Transverse colon (tissue), 4 donors: ENCODE measurements at places on chromosomes 5 and 9. TPM values are rescaled to one million over a fixed set of nuclear protein-coding genes. Genes with fewer than 3 reads are reported as not detected.

DNA sequence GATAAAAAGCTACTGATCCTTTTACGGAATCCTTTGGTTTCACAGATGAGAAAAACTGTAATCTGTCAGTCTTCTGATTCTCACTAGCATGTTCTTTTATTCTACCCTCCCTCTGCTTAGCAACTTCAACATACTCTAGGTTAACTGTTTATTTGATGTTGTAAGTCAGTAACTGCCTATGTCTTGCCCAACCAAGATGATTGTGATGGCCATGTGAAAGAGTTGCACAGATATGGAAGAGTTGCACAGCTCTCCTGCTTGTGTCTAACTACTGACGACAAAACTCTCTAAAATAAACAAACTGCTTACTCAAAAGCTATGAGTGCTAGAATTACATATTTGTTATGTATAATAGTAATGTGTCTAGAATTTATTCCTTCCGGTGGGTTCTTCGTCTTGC lies 227.3 kb upstream of the DAB2 start:
- H3K27me3 ChIP-seq, result no peaks in the 10 kb centered on the region
- no peak for DNase-seq
- H3K4me1 ChIP-seq, result no peaks in the 10 kb centered on the region
- H3K27ac ChIP-seq, result no peak overlapping the region
- no peak overlapping the region for H3K4me3 ChIP-seq

GRCh38 chr9:123347289-123348060 lies 8.5 kb upstream of the CRB2 start:
- no peaks in the 10 kb centered on the region for H3K36me3 ChIP-seq
- peaks cover 4% of the 10 kb centered on the region for H3K4me1 ChIP-seq
- H3K27ac ChIP-seq, result no peak overlapping the region

- peaks cover 7% of the 10 kb centered on the region for H3K4me1 ChIP-seq
- DNase-seq, result no peak
- no peaks in the 10 kb centered on the region for H3K27me3 ChIP-seq
- H3K27ac ChIP-seq, result no peak overlapping the region
- no peak overlapping the region for H3K4me3 ChIP-seq
Observed at GRCh38 chr5:140328036-140328764, 18.2 kb downstream of the HBEGF start.

GRCh38 chr5:136153581-136154236 lies 21.1 kb downstream of the SMAD5 start:
- H3K27me3 ChIP-seq, result no peaks in the 10 kb centered on the region
- H3K36me3 ChIP-seq, result no peaks in the 10 kb centered on the region
- no peak overlapping the region for H3K4me3 ChIP-seq
- DNase-seq, result no peak
- H3K27ac ChIP-seq, result no peak overlapping the region

DNA sequence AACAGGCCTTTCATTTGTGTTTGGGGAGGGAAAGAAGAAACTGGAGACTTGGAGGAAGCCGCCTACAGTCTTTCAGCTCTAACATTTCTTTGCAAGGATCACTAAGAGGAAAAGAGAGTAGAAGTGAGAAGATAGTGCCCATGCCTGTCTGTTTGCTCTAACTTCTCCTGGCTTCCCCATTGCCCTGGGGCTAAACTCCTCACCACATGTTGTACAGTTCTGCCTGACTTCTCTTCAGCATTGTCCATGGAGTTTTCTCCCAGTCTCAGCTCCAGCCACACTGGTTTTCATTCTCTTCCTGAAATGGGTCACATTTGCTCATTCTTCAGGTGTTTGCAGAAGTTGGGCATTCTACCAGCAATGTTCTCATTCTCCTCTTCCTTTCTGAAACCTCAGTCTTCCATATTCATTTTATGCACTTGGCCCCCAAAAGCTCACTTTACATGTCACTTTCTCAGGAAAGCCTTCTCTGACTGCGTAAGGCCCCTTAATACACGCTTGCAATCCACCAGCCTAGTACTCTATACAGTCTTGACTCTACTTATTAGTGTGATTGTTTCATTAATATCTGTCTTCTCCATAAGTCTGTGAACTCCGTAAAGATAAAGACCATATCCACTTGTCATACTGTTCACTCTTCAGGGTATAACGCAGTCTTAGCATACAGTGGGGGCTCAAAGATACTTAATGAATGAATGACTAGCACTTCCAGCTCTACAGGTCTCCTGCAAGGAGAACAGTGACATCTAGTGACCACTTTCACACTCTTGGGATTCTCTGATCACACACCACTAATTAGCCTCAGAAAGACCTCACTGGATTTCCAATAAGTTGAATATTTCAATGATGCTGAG lies 40.2 kb upstream of the TRIM32 start:
- no peak for DNase-seq
- no peaks in the 10 kb centered on the region for H3K4me1 ChIP-seq
- H3K27me3 ChIP-seq, result no peaks in the 10 kb centered on the region
- H3K27ac ChIP-seq, result no peak overlapping the region
- H3K4me3 ChIP-seq, result no peak overlapping the region

Gene NME5
- not detected for total RNA-seq

Gene FXN
- 4.3 TPM for total RNA-seq
